ENCODE measurements at places on chromosomes 6 and 20.

DNA sequence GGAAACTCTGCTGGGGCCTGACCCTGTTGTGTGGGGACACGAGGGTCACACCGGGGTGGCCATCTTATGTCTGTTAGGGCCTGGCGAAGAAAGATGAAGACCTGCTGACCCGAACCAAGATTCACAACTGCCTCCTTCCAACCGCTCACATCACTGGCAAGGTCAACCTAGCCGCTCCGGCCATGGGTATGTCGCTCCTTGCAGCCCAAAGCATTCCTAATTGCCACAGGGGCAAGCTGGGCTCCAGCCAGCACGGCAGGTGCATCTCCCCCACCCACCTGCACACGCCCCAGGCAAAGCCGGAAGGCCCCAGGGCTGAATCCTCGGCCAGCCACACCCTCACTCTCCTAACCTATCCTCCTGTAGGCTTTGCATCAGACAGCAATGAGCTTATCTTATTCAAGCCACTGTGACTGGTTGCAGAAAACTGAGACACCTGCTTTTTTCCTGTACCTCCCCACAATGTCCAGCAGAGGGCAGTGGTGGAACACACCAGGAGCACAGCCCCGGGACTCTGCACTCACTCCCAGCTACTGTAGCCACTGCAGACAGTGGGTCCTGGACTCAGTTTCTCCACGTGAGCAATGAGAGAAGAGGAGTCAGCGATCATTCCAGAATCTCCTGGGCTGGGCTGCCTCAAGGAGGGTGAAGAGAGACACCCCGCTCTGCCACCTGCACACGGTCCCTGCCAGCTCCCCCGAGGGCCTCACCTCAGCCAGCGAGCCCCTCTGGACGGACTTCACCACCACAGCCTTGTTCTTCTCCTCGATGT is 170.2 kb downstream of the PREX1 start:
- DNase-seq, result peak; percentile 91

GRCh38 chr6:142395768-142396231 is 94.0 kb downstream of the ADGRG6 start:
- DNase-seq, result peak; percentile 38

DNA sequence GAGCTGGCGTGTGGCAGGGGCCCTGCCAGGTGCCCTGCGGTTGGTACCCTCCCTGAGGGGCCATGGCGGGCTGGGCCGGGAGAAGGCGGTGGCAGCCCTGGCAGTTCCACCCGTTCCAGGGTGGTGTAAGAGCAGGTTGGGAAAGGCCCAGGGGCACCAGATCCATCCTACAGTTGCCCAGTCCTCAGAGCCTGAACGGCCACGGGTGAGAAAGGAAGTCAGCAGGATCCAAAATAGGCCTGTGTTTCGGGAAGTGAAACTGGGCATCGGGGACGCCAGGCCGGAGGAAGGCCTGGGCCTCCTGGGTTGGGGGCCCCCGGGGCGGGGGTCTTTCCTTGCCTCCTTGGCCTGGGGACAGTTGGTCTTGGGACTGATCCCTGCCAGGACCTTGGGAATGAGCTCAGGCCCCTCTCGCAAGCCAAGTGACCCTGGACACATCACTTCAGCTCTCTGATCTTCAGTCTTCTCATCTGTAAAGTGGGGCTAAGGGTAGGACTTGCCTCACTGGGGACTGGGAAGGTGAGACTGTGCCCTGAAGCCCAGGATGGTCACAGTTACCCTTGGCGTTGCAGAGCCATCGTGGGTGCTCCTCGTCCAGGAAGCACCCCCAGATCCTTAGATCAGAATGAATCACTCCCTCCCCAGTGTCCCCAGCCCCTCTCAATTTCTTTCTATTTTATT is 18.1 kb upstream of the NOL4L start:
- DNase-seq, result no peak

DNA sequence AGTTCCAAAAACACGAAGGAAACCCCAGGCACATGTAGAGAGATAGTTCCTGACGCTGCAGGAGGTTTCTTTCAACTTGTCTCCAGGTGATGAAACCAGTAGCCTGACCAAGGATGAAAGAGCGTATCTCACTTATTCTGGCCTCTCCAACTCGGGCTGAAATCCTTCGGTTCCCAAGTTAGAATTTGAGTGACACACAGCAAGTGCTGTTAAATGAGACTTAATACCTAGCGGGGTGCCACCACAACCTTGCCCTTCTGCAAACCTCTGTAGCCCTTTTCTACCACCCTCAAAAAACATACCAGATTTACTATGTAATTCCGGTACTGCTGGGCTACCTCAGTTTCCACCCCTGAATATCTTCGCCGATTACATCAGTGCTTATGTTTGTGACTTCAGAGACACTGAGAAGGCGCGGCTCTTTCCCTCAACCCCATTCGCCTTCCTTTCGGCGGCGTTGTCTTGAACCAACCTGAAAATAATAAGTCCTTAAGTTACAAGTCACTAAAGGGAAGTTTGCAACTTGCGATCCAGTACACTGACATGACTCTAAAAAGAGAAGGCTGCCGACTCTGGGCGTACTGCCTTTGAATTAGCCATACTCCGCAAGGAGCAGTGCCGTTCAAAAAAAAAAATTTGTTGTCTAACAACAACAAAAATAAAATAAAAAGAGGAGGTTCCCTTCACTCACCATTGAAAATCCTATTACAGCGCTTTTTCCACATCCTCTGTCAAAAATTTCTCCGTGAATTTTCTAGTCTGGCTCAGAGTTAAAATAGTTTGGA is 194.9 kb upstream of the ZNF184 start:
- no peak for DNase-seq

DNA sequence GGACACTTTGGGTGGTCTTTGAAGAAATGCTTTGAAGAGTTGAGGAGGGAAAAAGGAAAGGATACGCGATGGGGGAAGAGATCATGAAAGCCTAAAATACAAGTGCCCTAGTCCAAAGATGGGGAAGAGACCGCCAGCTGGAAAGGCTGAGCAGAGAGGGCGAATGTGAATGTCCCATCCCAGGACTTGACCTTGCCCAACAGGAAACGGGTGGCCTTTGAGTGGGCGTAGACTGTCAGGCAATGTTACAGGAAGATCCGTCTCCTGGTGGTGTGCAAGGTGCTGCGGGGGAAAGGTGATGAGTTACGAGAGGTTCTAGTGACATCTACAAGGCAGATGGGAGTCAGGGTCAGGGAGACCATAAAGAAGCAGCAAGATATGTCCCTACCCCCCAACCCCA is 55.0 kb upstream of the TBXT start:
- DNase-seq, result no peak

DNA sequence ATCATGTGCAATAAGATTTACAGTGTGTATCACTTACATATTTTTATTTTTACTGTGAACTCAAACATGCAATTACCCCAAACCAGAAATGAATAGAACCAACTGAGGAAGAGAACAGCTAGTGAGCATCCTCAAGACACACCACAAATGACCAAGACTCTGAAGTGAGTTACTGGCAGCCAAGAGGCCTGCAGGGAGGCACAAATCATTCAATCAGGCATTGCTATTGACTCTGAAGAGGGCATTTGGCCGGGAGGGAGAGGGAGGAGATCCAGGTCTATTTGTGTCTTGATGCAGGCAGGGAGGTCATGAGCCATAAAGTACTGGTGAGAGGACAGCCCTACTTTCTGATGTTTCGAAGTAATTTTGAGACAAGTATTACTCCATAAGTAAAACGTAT is 257.7 kb downstream of the BCKDHB start:
- no peak for DNase-seq

DNA sequence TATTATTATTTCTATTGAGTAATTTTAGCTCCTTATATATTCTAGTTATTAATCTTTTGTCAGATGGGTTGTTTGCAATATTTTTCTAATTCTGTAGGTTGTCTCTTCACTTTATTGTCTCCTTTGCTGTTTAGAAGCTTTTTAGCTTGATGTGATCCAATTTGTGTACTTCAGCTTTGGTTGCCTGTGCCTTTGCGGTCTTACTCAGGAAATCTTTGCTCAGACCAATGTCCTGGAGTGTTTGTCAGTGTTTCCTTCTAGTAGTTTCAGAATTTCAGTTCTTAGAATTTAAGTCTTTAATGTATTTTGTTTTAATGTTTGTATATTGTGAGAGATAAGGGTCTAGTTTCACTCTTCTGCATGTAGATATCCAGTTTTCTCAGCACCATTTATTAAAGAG is 916.0 kb upstream of the EYS start:
- DNase-seq, result no peak

GRCh38 chr6:129744201-129744879 is 34.4 kb upstream of the ARHGAP18 start:
- DNase-seq, result no peak

DNA sequence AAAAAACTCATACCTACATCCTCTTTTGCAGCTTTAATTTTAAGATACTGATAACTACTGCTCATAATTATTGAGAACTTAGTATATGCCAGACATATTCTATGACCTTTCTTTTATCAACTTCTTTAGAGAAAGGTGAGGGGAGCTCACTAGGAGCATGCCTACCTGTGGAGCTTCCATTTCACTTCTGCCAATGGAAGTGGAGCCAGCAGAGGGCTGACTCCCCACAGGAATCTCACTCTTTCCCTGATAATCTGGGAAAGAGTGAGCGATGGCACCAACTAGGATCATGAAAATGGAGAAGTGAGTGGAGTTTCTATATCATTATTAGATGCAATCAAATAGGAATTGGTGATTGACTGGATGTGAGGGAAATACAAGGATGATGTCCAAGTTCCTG is 484.9 kb downstream of the LMBRD1 start:
- no peak for DNase-seq

- peak; percentile 68 for DNase-seq
These were observed 684 bp downstream of the PAQR8 start for GRCh38 chr6:52362443-52363227.

- DNase-seq, result no peak
These were observed 21.0 kb upstream of the RNF24 start for GRCh38 chr20:4036351-4036750.

- DNase-seq, result no peak
These were observed 7.6 kb downstream of the GCM2 start for GRCh38 chr6:10874207-10874606.

DNA sequence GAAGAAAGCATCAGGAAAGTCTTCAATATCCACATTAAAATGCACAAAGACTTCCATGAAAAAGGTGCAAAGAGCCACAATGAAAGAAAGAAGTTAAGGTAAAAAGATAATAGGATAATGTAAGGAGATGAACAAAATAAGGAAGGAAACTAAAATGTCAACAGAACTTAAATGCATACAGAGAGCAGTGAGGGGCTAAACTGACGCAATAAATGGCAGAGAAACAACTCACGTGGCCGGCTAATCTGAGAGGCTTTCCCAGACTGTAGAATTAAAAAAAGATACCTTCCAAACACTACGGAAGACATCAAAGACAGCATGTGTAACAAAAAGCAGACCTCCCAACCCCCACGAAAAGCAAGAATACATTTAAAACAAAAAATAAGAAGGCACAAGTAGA is 73.7 kb downstream of the GMDS start:
- DNase-seq, result no peak

- no peak for DNase-seq
These were observed 28.4 kb downstream of the DLGAP4 start for GRCh38 chr20:36334281-36335205.

DNA sequence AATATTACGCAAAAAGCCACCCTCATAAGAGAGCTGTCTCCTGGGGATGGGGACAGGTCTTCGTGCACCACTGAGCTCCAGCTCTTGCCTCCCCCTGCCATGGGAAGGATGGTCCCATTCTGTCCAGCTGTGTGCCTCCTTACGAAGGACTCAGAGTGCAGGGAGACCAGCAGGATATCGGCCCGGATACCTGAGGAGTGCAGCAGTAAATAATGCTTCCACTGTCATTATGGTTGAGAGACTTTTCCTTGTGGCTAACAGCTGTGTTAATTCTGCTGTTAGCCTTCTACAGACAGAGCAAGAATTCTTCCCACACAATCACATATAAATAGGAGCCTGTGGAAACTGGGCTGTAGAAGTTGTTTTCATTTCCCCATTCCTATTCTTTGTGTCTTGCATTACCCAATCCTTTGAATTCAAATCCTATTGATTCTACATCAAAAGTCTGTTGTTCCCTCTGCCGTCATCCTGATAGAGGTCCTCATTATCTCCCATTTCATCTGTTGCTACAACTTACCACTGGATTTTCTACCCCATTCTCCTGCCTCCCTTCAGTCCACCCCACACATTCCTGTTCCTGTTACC is 364.6 kb upstream of the SOX4 start:
- no peak for DNase-seq

DNA sequence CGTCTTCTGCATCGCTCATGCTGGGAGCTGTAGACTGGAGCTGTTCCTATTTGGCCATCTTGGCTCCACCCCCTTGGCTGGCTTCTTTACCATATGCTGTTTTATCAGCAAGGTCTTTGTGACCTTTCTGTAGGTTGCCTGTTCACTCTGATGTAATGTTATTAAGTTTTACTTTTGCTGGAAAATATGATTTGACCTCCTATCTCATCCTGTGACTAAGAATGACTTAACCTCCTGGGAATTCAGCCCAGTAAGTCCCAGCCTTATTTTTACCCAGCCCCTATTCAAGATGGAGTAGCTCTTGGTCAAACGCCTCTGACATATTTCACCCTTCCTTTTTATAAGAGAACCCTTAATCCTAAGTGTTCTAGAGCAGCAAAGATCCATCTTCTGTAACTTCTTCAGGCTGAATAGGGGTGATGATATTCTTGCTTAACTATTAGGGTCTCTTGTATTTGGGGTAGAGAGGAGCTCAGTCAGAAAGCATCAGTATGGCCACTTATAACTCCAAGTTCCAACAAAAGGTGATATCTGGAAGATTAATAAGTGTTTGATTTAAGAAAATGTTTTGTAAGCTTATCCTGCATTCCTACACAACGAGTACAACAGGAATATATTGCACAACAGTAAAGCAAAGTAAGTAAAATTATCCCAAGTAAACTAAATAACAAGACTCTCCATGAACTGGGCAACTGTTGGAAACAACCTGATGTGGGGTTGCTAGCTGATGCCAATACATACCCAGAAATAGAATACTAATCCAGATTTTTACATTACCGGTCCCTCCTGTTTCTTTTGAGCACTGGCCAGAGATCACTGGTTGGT is 23.1 kb upstream of the HMGN3 start:
- DNase-seq, result no peak

- DNase-seq, result no peak
These were observed 1090.1 kb upstream of the ADGRB3 start for GRCh38 chr6:67544851-67545452.

DNA sequence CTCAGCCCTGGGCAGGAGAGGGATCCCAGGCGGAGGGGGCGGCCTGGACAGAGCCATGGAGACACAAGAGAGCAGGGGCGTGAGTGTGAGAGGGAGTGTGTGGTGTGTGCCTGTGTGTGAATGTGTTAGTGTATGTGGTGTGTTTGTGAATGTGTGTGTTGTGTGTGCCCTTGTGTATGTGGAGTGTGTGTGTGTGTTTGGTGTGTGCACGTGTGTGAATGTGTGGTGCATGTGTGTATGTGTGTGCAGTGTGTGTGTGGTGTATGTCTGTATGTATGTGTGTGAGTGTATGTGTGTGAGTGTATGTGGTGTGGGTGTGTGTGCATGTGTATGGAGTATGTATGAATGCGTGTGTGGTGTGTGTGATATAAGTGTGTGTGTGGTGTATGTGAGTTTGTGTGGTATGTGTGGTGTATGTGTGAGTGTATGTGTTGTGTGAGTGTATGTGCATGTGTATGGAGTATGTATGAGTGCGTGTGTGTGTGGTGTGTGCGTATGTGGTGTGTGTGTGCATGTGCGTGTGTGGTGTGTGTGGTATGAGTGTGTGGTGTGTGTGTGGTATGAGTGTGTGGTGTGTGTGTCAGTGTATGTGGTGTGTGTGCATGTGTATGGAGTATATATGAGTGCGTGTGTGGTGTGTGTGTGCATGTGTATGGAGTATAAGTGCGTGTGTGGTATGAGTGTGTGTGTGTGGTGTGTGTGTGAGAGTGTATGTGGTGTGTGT is 175.2 kb upstream of the AFDN start:
- DNase-seq, result no peak

GRCh38 chr6:43921039-43921438 is 151.0 kb downstream of the VEGFA start:
- DNase-seq, result no peak

GRCh38 chr20:61251529-61252393 is at the start of gene CDH4:
Gene CDH4, plus strand, starts transcription at chr20:61252261.
- DNase-seq, result no peak

Data from GM13977 (cell line).